Cortex of kidney (tissue), 1 donor: ENCODE measurements at places on chromosomes 12 and 14.

- no peak for DNase-seq
Observed at GRCh38 chr12:85516667-85517325, 236.8 kb downstream of the ALX1 start.

GRCh38 chr12:28869197-28869596, 279.9 kb upstream of the FAR2 start:
- DNase-seq, result no peak

DNA sequence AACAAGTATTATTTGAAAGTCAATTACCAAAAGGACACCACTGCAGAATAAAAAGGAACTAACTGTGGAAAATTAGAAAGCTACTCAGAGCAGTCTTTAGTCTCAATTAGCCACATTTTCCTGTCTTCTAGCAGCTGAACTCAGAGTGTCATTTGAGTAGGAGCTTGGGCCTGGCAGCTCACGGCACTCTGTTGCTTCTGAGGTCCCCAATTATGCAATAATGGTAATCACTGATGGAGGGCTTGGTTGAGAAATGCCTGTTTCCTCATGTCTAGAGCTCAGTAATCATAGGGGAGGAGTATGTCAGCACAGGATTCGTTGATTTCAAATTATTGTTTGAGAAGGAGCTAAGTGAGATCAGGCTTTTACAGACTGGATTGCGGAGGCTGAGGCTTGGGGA, 108.6 kb downstream of the VRK1 start:
- no peak for DNase-seq

DNA sequence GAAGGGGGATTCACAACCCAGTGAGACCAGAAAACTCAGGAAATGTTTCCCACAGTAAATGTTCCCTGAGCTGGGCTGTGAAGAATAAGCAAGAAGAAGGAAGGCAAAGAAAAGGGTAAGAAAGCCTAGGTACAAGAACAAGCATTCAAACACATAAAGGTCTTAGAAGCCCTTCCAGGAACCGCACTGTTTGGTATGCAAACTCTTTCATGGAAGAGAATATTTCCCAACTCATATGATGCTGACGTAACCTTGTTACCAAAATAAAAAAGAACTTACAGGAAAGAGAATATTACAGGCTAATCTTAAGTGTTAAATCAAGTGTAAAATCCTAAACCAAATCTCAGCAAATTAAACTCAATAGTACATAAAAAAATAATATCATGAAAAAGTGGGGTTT, 23.6 kb downstream of the MED6 start:
- no peak for DNase-seq

- DNase-seq, result no peak
Observed at GRCh38 chr14:60184905-60185555, 19.8 kb upstream of the DHRS7 start.

DNA sequence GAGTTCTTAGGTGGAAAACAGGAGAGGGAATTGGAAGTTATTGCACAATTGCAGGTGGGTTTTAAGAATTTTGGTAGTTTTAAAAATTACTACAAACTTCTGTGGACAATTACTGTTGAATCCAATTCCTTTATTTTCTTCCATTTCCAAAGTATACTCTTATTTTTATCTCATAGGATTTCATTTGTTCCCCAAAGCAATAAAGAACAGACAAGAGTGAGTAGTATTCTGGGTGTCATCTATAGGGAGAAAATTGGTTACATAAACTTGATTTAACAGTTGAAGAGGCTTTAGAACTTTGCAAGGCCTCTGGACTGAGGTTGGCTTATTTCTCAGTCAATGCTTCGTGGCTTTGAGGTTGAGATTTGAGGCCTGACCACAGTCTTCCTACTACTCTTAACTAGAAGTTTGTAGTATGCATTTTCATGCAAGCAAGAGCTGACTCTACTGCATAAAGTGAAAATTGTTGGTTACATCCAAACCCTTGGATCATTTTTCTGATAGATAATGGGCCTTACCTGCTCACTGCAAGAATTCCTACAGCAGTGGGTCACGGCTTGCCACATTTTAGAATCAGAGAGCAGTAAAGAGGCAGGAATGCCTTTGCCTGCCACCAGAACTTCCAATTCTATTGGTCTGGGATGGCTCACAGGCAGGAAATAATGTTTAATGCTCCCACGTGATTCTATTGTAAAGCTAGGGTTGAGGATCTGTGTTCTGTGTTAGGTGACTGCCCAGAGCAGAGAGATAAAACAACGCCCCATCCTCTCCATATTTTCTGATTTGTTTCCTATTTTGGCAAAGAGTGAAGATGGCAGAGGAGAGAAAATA, 270.5 kb downstream of the TTC6 start:
- DNase-seq, result no peak

DNA sequence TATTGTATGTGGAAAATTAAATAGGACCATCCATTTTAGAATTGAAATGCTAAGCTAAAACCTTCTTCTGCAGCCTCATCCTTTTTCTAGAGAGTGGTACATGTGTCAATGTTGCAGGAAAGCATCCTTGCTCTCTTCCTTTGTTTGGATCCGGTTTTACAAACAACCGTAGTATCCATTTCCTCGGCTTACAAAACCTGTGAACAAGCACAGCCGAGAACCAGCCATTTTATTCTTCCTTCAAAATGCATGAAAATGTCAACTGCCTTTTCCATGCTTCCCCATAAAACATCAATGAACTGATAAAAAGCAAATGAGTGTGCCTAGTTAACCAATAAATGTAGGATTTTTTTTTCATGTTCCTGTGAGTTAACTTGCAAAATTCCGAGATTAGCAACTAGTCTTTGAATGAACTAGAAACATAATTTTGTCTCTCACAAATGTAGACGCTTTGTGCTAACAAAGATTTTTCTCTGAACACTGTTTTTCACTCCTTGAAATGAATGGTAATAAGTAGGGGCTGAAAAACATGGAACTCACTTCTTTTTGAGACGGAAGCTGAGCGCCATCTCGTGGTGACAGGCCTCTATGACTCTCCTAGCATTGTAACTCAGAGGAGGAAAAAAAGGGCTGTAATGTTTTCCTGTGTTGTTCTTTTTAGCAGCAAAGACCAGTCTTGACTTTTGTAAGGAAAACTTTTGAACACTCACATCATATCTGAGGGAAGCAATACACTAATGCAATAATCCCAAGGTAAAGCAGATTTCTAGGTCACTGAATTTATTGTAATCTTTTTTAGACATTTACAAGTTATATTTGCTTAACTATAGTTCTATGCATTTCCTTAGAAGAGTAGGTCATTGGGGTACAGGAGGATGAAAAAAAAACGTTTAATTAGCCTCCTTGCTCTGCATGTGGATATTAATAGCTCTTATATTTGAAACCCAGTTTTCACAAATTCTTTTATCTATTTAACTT, 157.4 kb upstream of the FOXG1 start:
- no peak for DNase-seq

GRCh38 chr14:59754256-59754655, 116.3 kb downstream of the RTN1 start:
- DNase-seq, result no peak

GRCh38 chr14:63993992-63994391, 141.2 kb downstream of the SYNE2 start:
- no peak for DNase-seq

DNA sequence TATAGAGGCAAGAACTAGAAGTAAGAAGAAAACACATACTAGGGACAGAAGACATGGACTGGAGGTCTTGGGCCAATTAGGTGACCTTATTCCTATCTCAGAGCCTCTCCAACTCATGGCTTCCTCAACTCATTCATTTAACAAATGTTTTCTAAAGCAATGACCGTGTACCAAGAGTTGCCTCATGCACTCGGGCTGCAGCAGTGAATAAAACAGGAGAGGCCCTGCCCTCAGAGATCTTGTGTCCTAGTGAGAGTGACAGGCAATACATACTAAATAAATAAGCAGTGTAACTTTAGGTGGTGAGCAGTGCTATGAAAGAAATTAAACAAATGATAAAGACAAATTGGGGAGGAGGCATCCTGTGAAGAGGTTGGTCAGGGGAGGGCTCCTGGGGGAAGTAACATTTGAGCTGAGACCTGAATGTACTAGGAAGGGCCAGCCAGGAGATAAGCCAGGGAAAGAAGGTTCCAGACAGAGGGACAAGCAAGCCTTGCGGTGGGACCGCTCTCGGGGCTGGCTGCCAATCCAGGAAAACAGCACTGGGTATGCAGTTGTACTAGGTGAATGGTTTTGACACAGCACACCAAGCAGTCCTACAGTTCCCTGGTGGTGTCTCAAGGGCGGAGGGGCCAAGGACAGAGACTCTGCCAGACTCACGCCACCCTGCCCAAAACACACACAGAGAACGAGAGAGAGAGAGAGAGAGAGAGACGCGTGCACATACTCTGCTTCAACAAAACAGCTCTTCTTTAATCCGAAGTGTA, 1.3 kb downstream of the NINJ2 start:
- no peak for DNase-seq

GRCh38 chr14:57060276-57060955, 208.3 kb downstream of the EXOC5 start:
- no peak for DNase-seq

DNA sequence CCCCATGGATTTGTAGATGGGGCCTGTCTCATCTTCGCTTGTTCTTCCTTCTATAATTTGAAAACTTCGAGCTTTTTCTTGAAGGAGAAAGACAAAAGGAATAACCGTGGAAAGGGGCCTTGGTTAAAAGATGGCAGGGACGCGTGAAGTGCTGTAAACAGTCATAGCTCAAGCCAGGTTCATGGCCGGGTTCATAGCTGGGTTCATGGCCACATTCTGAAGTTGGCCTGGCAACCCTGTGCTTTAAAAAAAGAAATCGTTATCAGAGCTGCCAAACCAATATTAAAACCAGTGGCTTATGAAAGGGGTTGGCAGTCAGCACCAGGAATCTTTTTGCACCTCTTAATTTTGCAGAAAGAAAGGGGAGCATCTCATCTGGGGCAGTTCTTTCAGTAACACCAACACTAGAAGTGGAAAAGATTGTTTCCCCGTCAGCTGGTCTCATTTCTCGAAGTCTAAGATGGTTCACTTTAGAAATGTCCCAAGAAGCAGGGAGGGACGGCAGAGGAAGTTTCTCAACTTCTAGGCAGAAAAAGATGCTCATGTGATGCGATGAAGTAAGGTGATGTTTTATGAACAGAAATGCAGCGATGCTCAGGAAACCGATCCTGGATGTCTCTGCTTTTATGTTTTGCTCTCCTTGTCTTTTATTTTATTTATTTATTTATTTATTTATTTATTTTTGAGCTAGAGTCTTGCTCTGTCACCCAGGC, 193.1 kb upstream of the TBX3 start:
- DNase-seq, result no peak

- DNase-seq, result no peak
Observed at GRCh38 chr14:95163132-95163531, 5.8 kb upstream of the DICER1 start.

DNA sequence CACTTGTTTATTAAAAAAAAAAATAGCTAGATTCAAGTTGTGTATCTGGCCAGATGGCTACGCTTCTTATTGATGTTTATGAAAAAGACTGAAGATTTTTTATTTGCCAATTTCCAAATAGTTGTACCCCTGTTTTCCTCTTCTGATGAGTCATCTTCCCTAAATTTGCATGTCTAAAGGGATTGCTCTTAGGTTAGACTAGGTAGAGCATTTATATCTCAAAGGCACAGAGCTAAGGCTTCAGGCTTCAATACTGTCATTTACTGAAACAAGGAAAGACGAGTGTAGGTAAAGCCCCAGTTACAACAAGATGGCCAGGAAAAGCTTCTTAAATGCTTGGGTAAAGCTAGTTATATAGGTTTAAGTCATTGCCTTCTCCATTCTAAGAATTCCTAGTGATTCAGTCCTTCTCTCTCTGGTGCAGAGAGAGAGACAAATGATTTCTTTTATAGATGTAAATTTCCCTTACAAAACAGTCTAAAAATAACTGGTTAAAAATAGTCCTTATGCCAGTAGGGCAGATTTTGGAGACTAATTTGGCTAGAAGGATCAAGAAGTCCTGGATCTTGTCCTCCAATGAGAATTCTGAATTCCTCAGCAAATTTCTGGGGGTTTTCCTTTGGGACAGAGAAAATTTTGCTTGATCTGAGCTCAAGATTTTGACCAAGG, 26.1 kb downstream of the LEMD3 start:
- DNase-seq, result no peak

DNA sequence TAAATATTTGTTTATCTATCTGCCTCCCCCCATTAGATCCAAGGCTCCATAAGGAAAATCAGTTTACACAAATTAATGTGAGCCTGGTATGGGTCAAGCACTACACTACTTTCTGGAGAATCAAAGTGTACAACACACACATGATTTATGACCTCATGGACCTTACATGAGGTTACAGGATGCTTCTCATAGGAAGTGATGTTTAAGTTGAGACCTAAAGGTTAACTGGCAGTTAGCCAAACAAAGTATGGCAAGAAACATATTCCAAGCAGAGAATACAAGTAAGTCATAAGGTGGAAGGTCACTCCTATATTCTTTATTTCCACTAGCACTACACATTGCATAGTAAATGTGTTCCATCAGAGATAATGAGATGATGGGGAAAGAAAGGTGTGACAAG, 39.2 kb downstream of the OSBPL8 start:
- no peak for DNase-seq

GRCh38 chr12:101670007-101670671, 27.3 kb upstream of the CHPT1 start:
- DNase-seq, result no peak

DNA sequence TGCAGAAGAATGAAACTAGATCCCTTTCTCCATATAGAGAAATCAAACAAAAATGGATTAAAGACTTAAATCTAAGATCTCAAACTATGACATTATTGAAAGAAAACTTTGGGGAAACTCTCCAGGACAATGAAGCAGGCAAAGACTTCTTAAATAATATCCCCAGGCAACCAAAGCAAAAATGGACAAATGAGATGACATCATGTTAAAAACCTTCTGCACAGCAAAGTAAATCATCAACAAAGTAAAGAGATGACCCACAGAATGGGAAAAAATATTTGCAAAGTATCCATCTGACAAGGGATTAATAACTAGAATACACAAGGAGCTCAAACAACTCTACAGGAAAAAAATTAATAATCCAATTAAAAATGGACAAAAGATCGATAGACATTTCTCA, 101.0 kb downstream of the RALGAPA1 start:
- no peak for DNase-seq

- DNase-seq, result no peak
Observed at GRCh38 chr14:32193532-32193931, 8.3 kb upstream of the RNU6-7 start.

DNA sequence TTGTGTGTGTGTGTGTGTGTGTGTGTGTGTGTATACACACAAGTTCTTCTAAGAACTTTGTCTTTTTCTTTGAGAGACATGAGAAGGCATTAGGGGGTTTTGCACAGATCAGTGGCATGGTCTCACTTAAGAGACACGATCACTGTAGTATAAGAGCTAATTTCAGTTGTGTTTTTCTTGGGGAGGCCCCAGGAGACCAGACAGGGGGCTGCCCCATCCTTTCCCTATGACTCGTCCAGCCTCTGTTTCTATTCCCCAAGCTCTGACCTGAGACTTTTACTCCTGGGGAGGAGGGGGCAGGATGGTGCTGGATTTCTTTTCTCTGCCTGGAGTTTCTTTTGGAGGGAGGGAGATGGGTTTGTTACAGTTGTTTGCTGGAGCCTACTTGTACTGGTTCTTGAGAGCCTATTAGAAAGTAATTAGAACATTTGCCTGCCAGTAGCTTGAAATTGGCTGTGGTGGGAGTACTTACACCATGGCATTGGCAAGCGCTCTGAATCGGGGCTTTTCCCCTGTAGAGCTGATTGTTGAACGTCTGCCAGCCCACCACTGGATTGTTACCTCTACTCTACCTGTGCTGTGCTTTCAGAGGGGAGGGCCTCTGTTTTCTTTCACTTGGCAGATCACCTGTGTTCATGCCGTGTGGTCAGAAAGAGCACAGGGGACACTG, 109.5 kb downstream of the TSPAN9 start:
- DNase-seq, result no peak

- DNase-seq, result no peak
Observed at GRCh38 chr12:2332236-2332635, 279.4 kb downstream of the CACNA1C start.

GRCh38 chr12:76277480-76277879, 70.7 kb downstream of the BBS10 start:
- DNase-seq, result no peak
